WTC11 (cell line): ENCODE measurements at places on chromosomes 2 and 18. TPM values are rescaled to one million over a fixed set of nuclear protein-coding genes. Genes with fewer than 3 reads are reported as not detected.

DNA sequence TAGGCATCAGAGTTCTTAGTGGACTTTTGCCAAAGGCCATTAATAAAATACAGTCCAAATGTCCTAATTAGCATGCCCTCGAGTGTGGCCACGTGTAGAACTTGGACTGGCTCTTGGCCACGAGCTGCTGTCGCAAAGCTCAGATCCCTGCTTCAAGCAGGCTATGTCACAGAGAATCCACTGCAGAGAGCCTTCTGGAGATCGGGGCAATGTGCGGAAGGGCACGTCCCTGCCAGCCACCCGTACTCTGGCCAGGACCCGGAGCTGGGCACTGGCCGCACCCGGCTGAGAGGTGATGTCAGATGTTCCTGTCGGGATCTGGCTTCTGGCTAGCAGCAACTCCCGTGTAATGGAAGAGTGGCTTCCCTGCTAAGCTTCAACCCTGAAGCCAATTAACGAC is 432.7 kb upstream of the ID2 start:
- peaks cover 31% of the 10 kb centered on the region for H3K36me3 ChIP-seq
- H3K4me3 ChIP-seq: no peak overlapping the region
- H3K27ac ChIP-seq: no peak overlapping the region
- H3K4me1 ChIP-seq: peaks cover 11% of the 10 kb centered on the region
- peaks cover 10% of the 10 kb centered on the region for H3K27me3 ChIP-seq

DNA sequence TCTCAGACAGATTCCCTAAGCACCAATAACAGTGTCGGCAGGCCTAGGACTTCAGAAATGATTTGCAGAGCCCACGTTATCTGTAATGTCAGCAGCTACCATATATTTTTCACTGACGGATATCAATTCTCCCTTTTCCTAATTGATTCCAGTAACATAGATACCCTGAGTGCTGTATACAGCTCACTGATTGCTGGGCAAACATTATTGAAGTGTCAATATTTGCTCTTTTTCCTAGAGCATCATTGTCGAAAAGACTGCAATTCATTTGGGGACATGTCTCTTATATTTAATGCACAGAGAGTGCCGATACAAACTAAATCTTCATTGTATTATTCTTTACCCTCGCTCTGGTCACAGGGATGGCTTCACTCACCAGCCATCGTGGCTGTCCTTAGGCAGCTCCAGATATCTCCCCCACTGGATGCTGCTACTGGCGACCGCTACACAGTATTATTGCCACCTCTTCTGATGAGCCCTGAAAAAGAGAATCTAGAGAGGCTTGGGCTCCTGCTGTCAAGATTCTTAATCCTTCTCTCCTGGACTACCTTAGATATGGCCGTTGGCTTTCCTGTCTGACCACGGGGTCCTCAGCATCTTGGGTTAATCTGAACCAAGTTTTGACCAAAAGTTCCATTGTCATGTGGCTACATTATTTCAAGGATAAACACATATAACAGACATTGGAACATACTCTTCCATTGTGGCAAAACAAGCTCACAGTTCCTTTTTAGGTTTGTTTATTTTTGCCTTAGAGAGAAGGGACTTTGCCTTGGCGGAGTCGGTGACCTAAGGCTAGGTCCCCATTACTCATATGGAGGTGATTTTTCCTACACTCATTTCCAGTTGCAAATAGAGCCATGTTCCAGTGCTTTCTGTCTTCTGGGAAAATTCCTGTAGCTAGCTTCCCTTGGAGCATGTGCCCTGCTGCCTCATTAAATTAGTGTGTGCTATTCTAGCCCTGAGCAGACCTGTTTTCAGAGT is 105.4 kb downstream of the CPO start:
- H3K4me1 ChIP-seq: peaks cover 51% of the 10 kb centered on the region
- H3K27ac ChIP-seq: no peak overlapping the region
- H3K4me3 ChIP-seq: no peak overlapping the region

IL36A gene
- not detected in 3 replicates for total RNA-seq

DNA sequence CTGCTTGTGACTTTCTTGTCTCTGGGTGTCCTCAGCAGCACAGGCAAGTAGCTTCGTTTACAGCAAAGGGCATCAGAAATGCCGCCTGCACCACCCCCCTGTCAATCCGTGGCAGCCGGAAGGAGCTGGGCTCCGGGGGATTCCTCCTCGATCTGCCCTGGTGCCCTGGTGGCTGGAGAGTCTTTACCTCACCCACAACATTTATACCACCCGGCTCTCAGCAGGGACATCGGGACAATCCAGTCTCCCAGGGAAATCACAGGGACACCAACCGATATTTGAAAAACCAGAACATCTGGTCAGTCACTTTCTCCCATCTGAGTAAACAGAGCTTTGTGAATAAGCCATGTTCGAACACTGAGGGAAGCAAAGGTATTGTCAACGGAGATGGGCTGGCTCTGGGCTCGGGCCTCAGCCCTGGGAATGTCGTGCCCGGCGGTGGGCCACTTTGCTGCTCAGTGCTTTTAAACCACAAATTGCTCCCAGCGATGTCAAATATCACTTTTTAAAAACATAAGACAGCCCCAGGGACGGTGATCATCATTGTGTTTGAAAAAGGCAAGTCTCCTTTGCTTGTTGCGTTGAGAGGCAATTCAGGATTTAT is 210.0 kb upstream of the SALL3 start:
- H3K27ac ChIP-seq: no peak overlapping the region
- H3K4me3 ChIP-seq: no peak overlapping the region
- H3K36me3 ChIP-seq: peaks cover 14% of the 10 kb centered on the region
- H3K4me1 ChIP-seq: peaks cover 23% of the 10 kb centered on the region
- no peak for DNase-seq
- no peaks in the 10 kb centered on the region; the same call in 1 of the 2 replicates for H3K27me3 ChIP-seq

DNA sequence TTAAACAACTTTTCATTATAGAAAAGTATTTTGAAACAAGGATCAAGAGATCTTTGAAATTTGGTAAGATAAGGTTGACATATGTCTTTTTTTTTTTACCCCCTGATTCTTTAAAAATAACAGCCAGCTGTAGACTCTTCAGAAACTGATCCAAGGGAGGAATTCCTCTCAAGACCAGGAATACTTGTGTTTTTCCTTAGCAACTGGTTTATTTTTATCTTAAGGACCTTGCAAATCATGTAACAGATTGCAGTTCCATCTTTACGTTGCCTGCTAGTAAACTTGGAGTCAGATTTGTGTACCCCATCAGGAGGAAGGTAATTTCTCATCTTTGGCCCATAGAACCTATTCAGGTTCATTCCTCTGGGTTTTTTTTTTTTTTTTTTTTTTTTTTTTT is 71.6 kb downstream of the BOLA3 start:
- DNase-seq: no peak
- no peaks in the 10 kb centered on the region; the same call in 1 of the 2 replicates for H3K36me3 ChIP-seq

DNA sequence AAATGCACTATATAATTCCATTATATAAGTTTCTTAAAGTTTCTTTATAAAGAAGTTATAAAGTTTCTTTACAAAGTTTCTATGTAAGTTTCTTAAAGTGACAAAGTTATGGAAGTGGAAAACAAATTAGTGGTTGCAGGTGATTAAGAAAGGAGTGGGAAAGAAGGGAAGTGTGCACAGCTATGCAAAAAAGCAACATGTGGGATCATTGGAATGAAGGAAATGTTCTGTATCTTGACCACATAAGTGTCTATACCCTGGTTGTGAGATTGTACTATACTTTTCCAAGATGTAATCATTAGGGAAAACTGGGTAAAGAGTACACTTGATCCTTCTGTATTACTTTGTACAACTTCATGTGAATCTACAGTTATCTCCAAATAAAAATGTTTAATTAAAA is 1541.1 kb downstream of the LRP1B start:
- H3K4me1 ChIP-seq: no peaks in the 10 kb centered on the region; the same call in 1 of the 2 replicates
- no peak overlapping the region for H3K4me3 ChIP-seq
- H3K36me3 ChIP-seq: no peaks in the 10 kb centered on the region
- DNase-seq: no peak
- no peaks in the 10 kb centered on the region for H3K27me3 ChIP-seq
- H3K27ac ChIP-seq: no peak overlapping the region

GRHL1 gene
- total RNA-seq: 2.7 to 5.0 TPM (median 4.7 TPM) in 3 replicates

- H3K27me3 ChIP-seq: peaks cover 35% of the 10 kb centered on the region
- H3K4me1 ChIP-seq: peaks cover 3% of the 10 kb centered on the region
- DNase-seq: peak; percentile 11
- H3K36me3 ChIP-seq: no peaks in the 10 kb centered on the region
- no peak overlapping the region for H3K4me3 ChIP-seq
Measured at GRCh38 chr2:127661949-127662510, 13.3 kb downstream of the LIMS2 start.

- no peak overlapping the region for H3K27ac ChIP-seq
- H3K27me3 ChIP-seq: no peaks in the 10 kb centered on the region
- H3K4me1 ChIP-seq: peaks cover 47% of the 10 kb centered on the region
- no peak overlapping the region for H3K4me3 ChIP-seq
Measured at GRCh38 chr2:70115646-70116442, 28.6 kb downstream of the PCBP1 start.

REG3A gene
- 0.37 TPM in 1 of 3 replicates, not detected in the others for total RNA-seq

RAB17 gene
- total RNA-seq: 134 to 140 TPM (median 137 TPM) in 3 replicates

GRCh38 chr2:220090050-220090449 is 462.6 kb downstream of the SLC4A3 start:
- H3K36me3 ChIP-seq: no peaks in the 10 kb centered on the region
- H3K4me1 ChIP-seq: peaks cover 5% of the 10 kb centered on the region
- H3K27me3 ChIP-seq: peaks cover 1% of the 10 kb centered on the region; the same call in 1 of the 2 replicates
- H3K27ac ChIP-seq: no peak overlapping the region
- no peak overlapping the region for H3K4me3 ChIP-seq
- no peak for DNase-seq

GRCh38 chr2:188788621-188789020 is 185.6 kb upstream of the COL3A1 start:
- no peak overlapping the region for H3K27ac ChIP-seq
- H3K36me3 ChIP-seq: no peaks in the 10 kb centered on the region
- DNase-seq: no peak
- H3K4me3 ChIP-seq: no peak overlapping the region

IL1RN gene
- total RNA-seq: not detected in 3 replicates
